Activated CD8-positive, alpha-beta T cell treated with anti-CD3 and anti-CD28 coated beads for 36 hours (primary cell): ENCODE measurements at places on chromosomes 4 and X. TPM values are rescaled to one million over a fixed set of nuclear protein-coding genes. Genes with fewer than 3 reads are reported as not detected.
A peak's percentile ranks its signal among the peaks of the same experiment; 100 is the strongest.

Gene SPANXN4
- not detected for total RNA-seq

Gene TRO
- total RNA-seq = 4.0 TPM

Gene ANK2
- total RNA-seq = 3.2 TPM

Gene S100G
- total RNA-seq = not detected

Gene HPRT1
- total RNA-seq = 118 TPM

Gene MAMLD1
- total RNA-seq = 1.8 TPM

Gene PLRG1
- 121 TPM for total RNA-seq

Gene SRPX
- total RNA-seq = not detected

Gene ACTRT1
- not detected for total RNA-seq

Gene UGT2B10
- total RNA-seq = not detected

- no peak overlapping the region for H3K27ac ChIP-seq
- H3K36me3 ChIP-seq = no peaks in the 10 kb centered on the region
- H3K4me1 ChIP-seq = no peaks in the 10 kb centered on the region
Measured at GRCh38 chr4:59060895-59061294, 1950.7 kb upstream of the IGFBP7 start.

DNA sequence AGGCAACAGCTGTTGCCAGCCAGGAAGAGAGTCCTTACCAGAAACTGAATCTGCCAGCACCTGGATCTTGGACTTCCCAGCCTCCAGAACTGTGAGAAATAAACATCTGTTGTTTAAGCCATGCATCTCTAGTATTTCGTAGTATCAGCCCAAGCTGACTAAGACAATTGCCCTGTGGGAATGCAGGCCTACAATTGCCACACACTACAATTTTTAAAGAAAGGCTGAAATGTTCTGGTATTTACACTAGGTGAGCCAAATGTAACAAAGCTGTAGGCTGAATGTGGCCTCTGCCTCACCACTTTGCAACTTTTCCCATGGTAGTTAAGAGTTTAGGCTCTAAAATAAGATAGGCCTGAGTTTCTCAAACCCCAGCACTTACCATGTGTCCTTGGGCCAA is 59.1 kb downstream of the SPATA18 start:
- no peaks in the 10 kb centered on the region for H3K36me3 ChIP-seq
- H3K27ac ChIP-seq = no peak overlapping the region
- H3K4me3 ChIP-seq = no peak overlapping the region
- no peaks in the 10 kb centered on the region for H3K4me1 ChIP-seq
- no peak for DNase-seq

DNA sequence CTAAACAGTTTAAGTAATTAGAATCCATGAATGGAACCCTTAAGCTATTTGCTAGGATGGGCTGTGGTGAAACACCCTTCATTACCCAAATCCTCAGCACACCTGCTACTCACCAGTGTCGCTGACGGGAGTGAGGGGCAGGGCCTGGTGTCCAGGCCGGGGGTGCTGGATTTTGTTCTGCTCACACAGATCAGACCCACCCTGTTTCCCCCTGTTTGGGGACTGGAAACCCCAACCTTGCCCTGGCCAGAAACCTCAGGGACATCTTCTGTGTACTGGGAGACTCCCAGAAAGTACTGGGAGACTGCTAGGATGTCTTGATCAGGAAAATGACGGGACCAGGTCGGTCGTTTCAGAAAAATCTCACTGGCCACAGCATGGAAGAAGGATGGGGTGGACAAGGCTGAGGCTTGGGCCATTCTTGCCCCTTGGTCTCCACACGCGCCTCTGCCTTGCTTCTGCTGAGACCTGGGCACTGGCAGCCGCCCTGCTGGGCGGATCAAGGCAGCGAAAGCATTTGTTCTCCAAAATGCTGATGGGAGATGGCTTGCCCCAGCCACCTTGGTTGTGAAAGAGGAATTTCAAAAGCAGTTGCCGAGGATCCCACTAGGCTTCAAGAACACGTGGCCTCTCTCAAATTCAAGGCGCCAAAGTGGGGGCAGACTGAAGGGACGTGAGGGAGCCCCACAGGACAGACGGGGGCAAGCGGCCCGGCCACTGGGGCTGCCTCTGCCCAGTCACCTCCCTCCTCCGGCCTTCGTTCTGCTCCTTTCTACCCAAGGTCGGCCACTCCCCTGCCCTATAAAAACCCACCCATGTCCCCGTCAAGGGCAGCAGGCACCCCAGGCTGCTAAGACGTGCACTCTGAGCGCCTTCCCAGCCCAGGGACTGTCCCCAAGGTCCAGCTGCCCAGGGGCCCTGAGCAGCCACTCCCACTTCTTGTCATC is 23.5 kb upstream of the PDE6B start:
- H3K4me1 ChIP-seq = peaks cover 18% of the 10 kb centered on the region
- H3K27ac ChIP-seq = no peak overlapping the region
- H3K4me3 ChIP-seq = no peak overlapping the region
- H3K27me3 ChIP-seq = peaks cover 19% of the 10 kb centered on the region
- no peaks in the 10 kb centered on the region for H3K36me3 ChIP-seq

GRCh38 chrX:136779346-136779781 is 1.4 kb downstream of the ARHGEF6 start:
- peak overlapping the region; percentile 77 for H3K4me3 ChIP-seq
- H3K4me1 ChIP-seq = peaks cover 61% of the 10 kb centered on the region
- H3K27me3 ChIP-seq = no peaks in the 10 kb centered on the region
- peak; percentile 30 for DNase-seq

- H3K27me3 ChIP-seq = no peaks in the 10 kb centered on the region
- DNase-seq = no peak
- no peak overlapping the region for H3K4me3 ChIP-seq
- no peaks in the 10 kb centered on the region for H3K4me1 ChIP-seq
Measured at GRCh38 chr4:117699595-117699994, 334.7 kb upstream of the NDST3 start.

- no peak for DNase-seq
- H3K4me3 ChIP-seq = no peak overlapping the region
- H3K36me3 ChIP-seq = no peaks in the 10 kb centered on the region
- peaks cover 4% of the 10 kb centered on the region for H3K27me3 ChIP-seq
- H3K27ac ChIP-seq = no peak overlapping the region
Measured at GRCh38 chr4:168885400-168885799, 124.7 kb downstream of the CBR4 start.

GRCh38 chr4:119585771-119586170 is 42.8 kb downstream of the PDE5A start:
- H3K27ac ChIP-seq = no peak overlapping the region
- H3K36me3 ChIP-seq = no peaks in the 10 kb centered on the region
- peaks cover 9% of the 10 kb centered on the region for H3K27me3 ChIP-seq
- DNase-seq = no peak

GRCh38 chrX:16465081-16465876 is 184.7 kb upstream of the S100G start:
- no peaks in the 10 kb centered on the region for H3K27me3 ChIP-seq
- no peaks in the 10 kb centered on the region for H3K4me1 ChIP-seq
- no peak overlapping the region for H3K4me3 ChIP-seq
- no peaks in the 10 kb centered on the region for H3K36me3 ChIP-seq
- H3K27ac ChIP-seq = no peak overlapping the region
- DNase-seq = no peak

GRCh38 chr4:54064317-54065111 is at the start of gene CHIC2:
CHIC2 (minus strand) TSS chr4:54064605; CDS start chr4:54064300, 305 bp downstream.
- H3K27ac ChIP-seq = peak within 1 kb of the TSS; percentile 96
- peaks cover 38% of the 10 kb centered on the region for H3K4me1 ChIP-seq
- peak within 1 kb of the TSS; percentile 85 for H3K4me3 ChIP-seq
- H3K36me3 ChIP-seq = peaks cover 13% of the 10 kb centered on the region

GRCh38 chr4:69742596-69742995 is 17.8 kb downstream of the SULT1B1 start:
- no peak for DNase-seq
- H3K4me1 ChIP-seq = peaks cover 2% of the 10 kb centered on the region
- H3K4me3 ChIP-seq = no peak overlapping the region
- H3K27ac ChIP-seq = no peak overlapping the region

GRCh38 chr4:91751961-91752360 is 551.8 kb upstream of the GRID2 start:
- H3K36me3 ChIP-seq = no peaks in the 10 kb centered on the region
- H3K4me3 ChIP-seq = no peak overlapping the region
- no peaks in the 10 kb centered on the region for H3K27me3 ChIP-seq
- H3K27ac ChIP-seq = no peak overlapping the region
- H3K4me1 ChIP-seq = no peaks in the 10 kb centered on the region
